Activated T-helper 2 cell treated with anti-CD3 and anti-CD28 coated beads, Interferon-gamma antibody, Interleukin-2, Interleukin-4, amounts not matched to agents 10 μg/mL and 5 μg/mL and 100 μg/mL, durations not matched to agents 14 hours and 24 hours and 36 hours (primary cell): ENCODE measurements at places on chromosomes 2 and 18.

GRCh38 chr2:157339965-157340655, 14.5 kb upstream of the ERMN start:
- peaks cover 9% of the 10 kb centered on the region for H3K4me1 ChIP-seq
- DNase-seq, result no peak
- H3K4me3 ChIP-seq, result no peak overlapping the region
- peaks cover 42% of the 10 kb centered on the region for H3K36me3 ChIP-seq
- H3K27me3 ChIP-seq, result no peaks in the 10 kb centered on the region

DNA sequence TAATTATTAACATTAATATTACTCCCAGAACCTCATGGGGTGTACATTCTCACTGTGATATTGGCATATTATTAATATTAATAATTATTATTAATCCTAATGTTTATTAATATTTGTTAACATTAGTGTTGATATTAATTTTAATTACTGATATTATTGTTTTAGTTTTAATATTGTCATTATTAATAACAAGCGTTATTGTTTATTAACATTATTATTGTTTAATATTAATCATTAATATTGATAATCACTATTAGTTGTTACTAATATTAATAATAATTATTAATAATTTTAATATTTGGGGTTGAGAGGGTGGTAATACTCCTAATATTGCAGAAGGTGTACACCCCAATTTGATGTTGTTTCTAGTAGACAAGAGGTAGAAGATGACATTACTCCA, 193.1 kb upstream of the XIRP2 start:
- no peak overlapping the region for H3K4me3 ChIP-seq
- no peaks in the 10 kb centered on the region for H3K4me1 ChIP-seq
- H3K27ac ChIP-seq, result no peak overlapping the region
- no peak for DNase-seq
- H3K36me3 ChIP-seq, result no peaks in the 10 kb centered on the region

DNA sequence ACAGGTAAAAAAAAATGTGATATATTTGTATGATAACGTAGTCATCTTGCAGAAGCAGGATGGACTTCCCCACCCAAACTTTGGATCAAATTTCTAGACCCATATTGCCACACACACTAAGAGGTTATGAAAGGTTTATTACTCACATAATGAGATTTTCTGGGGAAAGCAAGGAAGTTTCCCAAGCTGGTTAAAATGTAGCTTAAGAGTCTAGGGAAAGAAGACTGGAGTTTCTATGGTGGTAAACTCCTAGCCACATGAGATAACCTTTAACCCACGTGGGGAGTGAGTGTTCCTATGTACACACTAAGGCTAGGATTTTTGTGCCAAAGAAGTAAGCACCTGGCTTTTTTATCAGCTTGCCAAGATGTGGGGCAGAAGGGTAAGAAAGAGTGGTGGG, 335.7 kb upstream of the UBE2E3 start:
- H3K4me3 ChIP-seq, result no peak overlapping the region
- no peak for DNase-seq
- H3K27me3 ChIP-seq, result no peaks in the 10 kb centered on the region
- H3K36me3 ChIP-seq, result no peaks in the 10 kb centered on the region

DNA sequence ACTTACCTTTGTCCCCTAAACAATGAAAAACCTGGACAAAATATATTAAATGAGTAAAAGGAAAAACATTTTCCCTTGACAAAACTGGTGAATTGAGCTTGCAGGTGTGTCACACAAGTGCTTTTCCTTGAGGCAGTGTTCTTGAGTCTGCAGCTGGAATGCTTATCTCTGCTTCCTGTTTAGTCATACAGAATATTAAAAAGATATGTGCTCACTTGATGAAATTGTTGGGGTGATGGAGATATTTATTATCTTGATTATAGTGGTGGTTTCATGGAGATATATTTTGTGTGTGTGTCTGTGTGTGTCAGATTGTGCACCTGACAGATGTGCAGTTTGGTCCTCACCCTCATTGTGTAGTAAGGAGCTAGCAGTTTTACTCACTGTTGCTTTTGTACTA, 3.3 kb downstream of the TAF1B start:
- DNase-seq, result no peak
- no peak overlapping the region for H3K27ac ChIP-seq
- no peak overlapping the region for H3K4me3 ChIP-seq
- H3K4me1 ChIP-seq, result peaks cover 50% of the 10 kb centered on the region

GRCh38 chr2:205730701-205731582, 48.6 kb downstream of the NRP2 start:
- DNase-seq, result no peak
- no peaks in the 10 kb centered on the region for H3K27me3 ChIP-seq
- H3K27ac ChIP-seq, result no peak overlapping the region

DNA sequence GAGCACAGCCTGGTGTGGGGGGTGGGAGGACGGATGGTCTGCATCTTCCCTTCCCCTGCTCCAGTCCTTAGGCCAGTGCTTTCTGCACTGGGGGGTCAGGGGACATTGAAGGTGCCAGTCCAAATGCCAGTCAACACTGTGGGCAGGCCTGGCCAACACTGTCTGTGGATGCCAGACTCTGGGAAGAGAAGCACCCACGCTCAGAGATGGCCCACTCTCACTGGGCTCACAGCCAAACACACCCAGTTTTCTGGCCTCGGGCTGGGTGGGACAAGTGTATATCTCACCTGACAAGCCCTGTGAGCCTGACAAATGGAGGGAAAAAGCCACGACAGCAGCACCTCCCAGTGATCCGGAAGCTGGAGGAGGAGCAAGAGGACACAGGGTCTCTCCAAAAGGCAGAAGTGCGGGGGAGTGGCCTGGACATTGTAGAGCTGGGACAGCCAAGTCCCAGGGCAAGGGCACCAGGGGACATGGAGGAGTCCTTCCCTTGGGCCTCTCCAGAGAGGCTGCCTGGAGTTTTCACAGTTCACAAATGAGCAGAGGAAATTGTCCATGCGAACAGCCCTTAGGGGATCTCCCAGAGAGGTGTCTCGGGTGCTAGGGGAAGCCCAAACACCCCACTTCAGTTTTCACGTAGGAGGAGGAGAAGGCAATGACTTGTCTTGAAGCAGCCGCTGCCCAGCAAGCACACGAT, 79.3 kb downstream of the SDC1 start:
- H3K4me1 ChIP-seq, result no peaks in the 10 kb centered on the region
- peaks cover 8% of the 10 kb centered on the region for H3K27me3 ChIP-seq
- no peak overlapping the region for H3K27ac ChIP-seq
- DNase-seq, result no peak
- no peaks in the 10 kb centered on the region for H3K36me3 ChIP-seq

DNA sequence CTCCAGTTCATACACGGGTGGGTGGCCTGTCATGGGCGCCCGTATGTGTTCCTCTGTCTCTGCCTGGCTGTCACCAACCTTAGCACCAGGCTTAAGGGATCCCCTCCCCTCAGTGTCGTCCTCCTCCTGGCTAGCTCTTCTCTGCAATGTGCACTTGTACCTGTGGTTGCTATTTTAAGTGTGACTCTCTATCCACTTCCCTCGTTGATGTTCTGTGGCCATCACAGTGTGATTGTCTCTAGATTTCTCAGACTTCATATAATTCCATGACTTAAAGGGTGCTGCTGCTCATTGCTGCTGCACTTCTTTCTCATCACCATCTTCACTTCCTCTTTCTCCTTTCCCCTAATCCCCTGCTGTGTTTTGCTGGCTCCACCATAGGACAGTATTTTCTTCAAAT, 143.4 kb downstream of the EML6 start:
- DNase-seq, result no peak
- no peak overlapping the region for H3K27ac ChIP-seq
- H3K27me3 ChIP-seq, result peaks cover 3% of the 10 kb centered on the region
- no peak overlapping the region for H3K4me3 ChIP-seq
- peaks cover 11% of the 10 kb centered on the region for H3K4me1 ChIP-seq
